Cerebellar nuclear complex (tissue), 1 donor: ENCODE measurements at places on chromosomes 7 and 10.

- no peak for DNase-seq
Measured at GRCh38 chr7:137657476-137658189, 189.1 kb downstream of the DGKI start.

DNA sequence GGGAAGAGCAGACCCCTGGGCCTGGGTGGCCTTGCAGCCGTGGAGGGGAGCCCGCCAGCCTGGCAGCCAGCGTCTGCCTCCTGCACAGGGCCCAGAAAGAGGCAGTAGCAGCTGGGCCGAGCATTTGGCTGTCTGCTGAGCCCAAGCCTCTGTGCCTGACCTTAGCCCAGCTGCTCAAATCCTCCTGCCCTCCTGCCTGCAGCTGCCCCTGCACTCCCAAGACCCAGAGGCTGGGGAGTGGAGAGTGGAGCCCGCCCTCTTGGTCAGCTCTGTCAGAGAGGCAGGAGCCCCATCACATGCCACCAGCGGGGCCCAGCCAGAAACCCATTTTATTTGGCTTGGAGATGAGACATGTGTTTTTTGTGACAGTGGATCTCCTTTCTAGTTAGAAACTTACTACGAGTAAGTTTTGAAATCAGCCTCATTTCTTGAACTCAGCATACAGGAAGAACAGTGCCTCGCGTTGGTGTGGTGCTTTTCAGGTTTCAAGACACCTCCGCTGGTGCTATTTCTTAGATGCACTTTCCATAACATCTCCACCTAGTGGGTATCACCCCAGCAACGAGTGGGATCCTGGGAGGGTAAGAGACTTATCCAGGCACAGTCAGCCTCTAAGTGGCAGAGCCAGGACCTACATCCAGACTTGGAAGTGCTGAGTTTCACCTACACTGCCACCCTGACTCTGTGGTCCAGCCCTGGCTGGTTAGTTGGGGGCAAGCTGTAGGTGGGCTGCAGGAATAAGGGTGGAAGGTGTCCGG is 477.1 kb downstream of the RPS24 start:
- DNase-seq = no peak

GRCh38 chr10:93678805-93679587 is 23.4 kb downstream of the FRA10AC1 start:
- no peak for DNase-seq

DNA sequence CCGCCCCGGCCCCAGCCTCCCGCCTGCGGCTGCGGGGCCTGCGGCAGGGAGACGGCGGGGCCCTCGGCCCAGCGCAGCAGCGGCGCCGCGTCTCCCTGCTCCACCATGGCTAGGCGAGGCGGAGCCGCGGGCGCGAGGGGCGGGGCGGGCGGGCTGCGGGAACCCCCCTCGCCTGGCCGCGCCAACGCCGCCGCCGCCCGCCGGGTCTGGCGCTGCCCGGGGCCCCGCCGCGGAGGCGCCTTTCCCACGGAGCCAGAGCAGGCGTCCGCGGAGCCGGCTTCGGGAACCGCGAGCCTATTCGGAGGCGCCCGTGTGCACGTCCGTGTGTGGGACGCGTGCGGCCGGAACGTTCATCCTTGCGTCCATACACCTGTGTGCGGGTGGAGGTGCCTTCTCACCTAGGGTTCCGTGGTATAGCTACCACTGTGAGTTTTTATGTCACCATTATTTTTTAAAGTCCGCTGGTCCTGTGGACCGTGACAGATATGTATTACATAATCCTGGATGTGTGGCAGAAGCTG is at the start of gene DENND11:
Gene DENND11, minus strand, starts transcription at position 120 of the 521 bp plus-strand sequence. Its CDS starts 13 bp downstream, at position 107.
- DNase-seq = no peak

DNA sequence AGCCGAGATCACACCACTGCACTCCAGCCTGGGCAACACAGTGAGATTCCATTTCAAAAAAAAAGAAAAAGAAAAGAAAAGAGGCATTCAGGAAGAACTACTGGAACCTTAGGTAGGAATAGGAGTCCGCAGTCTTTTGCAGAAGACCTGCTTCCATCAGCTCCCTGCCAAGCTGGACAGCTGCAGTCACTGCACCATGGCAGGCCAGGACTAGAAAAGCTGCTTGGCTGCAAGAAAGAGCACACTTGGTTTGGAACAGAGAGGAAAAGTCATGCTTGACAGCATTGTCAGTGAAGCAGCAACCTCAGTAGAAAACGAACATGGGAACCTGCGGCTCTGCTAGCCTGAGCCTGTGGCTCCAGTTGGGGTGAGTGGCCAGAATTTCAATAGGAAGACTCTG is 104.3 kb downstream of the MARCHF5 start:
- no peak for DNase-seq

GRCh38 chr7:132270517-132270916 is 305.8 kb downstream of the PLXNA4 start:
- DNase-seq = no peak

GRCh38 chr10:6199131-6199733 is 3.5 kb upstream of the PFKFB3 start:
- no peak for DNase-seq

- no peak for DNase-seq
Measured at GRCh38 chr7:68904630-68905029, 693.6 kb upstream of the AUTS2 start.

- DNase-seq = no peak
Measured at GRCh38 chr7:103915680-103916357, 73.6 kb downstream of the RELN start.

GRCh38 chr10:44627591-44628354 is 242.9 kb upstream of the CXCL12 start:
- no peak for DNase-seq

GRCh38 chr10:23408330-23408976 is 30.4 kb upstream of the OTUD1 start:
- DNase-seq = no peak

DNA sequence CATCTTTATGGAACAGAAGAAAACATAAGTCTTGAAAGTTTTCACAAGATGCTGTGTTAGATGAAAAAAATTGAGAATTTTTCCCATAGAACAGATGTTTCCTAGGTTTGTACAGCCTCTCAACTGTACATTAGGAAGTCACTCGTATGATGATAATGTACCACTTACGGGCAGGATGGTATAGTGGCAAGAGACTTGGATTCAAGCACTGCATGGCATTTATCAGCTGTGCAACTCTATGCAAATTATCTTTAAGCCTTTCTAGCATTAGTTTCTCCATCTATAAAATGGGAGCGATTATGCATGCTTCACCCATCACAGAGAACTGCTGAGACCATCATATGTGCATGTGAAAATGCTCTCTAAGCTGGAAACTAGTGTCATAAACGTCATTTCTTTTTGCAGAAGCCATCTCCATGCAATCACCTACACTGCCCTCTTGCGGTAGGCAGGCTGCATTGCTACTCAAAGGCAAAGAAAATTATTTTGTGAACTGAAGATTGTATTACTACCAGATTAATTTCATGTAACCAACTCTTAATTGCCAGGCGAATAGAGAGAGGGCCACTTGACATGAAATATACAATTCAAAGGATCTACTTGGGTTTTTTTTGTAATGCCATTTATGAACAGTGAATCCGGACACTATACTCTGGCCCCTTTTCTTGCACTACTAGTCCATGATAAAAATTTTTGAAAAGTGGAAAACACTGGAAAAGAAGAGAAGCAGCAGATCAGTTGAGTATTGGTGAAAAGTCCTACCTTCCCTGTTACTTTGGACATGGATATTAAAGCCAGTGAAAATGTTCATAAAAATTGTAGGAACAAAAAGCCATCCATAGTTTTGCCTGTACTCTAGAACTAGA is 102.3 kb downstream of the JAZF1 start:
- DNase-seq = no peak

DNA sequence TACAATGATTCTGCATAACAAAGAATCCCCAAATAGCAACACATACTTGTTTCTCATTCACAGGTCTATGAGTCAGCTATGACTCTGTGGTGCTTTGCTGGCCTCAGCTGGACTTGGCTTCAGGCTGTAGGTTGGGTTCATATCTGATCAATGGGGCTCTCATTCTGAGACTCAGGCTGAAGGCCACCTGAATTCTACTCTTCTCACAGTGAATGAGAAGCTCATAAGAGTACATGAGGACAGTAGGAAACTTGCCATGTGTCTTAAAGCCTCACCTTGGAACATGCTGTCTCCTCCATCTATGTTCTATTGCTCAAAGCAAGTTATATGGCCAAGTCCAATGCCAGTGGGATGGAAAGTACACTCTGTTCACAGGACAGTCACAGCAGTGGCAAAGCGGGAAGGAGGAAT is 292.9 kb downstream of the BMPER start:
- no peak for DNase-seq

GRCh38 chr10:44178281-44178680 is 206.6 kb downstream of the CXCL12 start:
- no peak for DNase-seq

- DNase-seq = peak; percentile 93
Measured at GRCh38 chr10:69479240-69480067, 28.2 kb downstream of the TSPAN15 start.

GRCh38 chr7:55307123-55307916 is 57.8 kb upstream of the LANCL2 start:
- DNase-seq = no peak

DNA sequence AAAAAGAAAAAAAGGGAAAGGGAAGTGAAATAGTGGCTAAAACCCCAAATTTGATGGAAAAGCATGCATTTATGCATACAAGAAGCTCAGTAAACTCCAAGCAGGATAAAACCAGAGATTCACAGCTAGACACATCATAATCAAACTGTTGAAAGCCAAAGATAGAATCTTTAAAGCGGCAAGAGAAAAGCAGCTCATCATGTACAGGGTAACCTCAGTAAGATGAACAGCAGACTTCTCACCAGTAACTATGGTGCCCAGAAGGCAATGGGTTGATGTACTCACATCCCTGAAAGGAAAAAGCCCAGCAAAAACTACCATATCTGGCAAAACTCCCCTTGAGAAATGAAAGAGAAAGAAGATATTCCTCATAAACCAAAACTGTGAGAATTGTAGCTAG is 60.4 kb downstream of the TPST1 start:
- DNase-seq = no peak

DNA sequence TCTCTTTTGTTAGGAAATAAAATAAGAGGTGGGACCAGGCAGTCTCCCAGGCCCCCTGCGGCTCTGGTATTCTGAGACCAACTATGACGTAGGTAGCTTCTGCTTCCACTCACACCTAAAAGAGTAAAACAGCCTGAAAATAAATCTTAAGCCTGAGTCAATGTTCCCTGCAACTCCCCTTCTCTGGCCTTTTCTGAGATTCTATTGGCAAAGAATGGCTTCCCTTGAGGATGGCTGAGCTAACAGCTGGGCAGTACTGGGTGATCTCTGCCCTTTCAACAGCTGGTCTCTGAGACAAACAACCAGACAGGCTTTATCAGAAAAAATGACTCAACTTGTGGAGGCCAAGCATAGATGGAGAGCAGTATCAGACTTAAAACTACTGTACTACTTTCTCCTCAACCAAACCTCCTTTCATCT is 58.7 kb downstream of the CREB3L2 start:
- no peak for DNase-seq

- no peak for DNase-seq
Measured at GRCh38 chr7:139231513-139232376, 708 bp downstream of the UBN2 start.

GRCh38 chr10:65197935-65198334 is 1676.7 kb downstream of the REEP3 start:
- no peak for DNase-seq

- DNase-seq = no peak
Measured at GRCh38 chr7:144908943-144909556, 73.2 kb upstream of the TPK1 start.

- no peak for DNase-seq
Measured at GRCh38 chr7:122166740-122167139, 22.7 kb upstream of the AASS start.

- DNase-seq = no peak
Measured at GRCh38 chr7:77415476-77415822, 700 bp downstream of the GSAP start.

- no peak for DNase-seq
Measured at GRCh38 chr10:119543814-119544642, 1.5 kb upstream of the RGS10 start.

DNA sequence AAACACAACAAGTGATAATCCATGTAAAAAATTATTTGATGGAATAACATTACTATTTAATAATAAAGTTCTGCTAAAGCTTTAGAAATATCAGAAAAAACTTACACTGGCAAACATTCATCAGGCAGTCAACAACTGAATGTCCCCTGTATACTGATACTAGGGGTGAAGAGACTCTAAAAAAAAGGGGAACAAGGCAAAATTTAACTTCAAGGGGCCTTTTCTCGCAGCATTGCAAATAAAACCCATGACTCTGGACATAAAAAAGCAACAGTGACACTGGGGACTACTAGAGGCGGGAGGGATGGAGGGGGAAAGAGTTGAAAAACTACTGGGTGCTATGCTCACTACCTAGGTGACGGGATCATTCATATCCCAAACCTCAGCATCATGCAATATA is 5.8 kb upstream of the IFRD1 start:
- no peak for DNase-seq

DNA sequence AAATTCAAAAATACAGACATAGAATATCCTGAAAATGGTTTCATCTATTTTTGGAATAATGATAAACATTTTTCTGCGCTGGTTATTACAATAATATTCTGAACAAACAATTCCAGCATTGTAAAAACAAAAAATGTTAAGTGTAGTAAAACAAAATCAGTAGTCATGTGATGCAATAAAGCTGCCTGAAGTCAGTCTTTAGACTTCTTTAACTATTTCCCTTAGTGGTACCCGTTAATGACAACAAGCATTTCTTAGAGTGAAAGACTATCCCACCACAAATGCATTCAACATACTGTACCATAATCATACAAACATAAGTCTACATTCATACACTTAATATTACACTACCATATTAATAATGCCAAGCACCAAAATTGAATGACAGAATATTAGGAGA is 1.6 kb downstream of the SKAP2 start:
- no peak for DNase-seq

GRCh38 chr10:104329735-104330134 is 8.5 kb downstream of the ITPRIP start:
- no peak for DNase-seq

- DNase-seq = no peak
Measured at GRCh38 chr7:139726485-139726869, 51.3 kb downstream of the HIPK2 start.

DNA sequence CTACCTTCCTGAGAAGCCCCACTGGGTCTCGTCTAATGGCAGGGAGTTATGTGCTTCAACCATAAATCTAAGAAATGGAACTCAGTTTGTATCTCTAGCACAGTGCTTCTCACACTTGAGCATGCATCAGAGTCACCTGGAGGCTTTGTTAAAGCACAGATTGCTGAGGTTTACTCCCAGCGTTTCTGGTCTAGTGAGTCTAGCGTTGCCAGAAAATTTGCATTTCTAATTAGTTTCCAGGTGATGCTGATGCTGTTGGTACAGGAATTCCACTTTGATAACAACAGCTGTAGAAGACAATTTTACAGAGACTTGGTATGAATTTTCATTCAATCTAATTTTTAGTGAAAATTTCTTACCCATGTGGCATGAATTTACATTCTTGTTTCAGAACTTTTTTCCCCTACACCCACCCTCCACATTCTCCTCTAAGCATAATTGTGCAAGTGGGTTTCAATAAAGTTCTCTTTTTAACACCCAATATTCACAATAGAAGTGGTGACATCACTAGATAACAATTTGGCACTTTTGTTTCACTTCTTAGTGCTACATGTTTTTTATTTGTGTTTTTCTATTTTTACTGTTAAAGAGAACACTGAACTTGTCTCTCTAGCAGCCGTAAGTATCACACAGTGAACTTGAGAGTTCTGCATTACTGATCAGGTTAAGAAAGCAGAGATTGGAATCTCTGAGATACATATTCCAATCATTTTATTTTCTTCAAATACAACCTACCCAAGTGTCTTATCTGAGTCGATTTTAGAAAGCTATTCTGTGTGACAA is 48.4 kb upstream of the BET1 start:
- no peak for DNase-seq

GRCh38 chr7:13581097-13581496 is 408.4 kb downstream of the ETV1 start:
- no peak for DNase-seq

GRCh38 chr10:112083472-112083871 is 100.1 kb downstream of the GPAM start:
- no peak for DNase-seq
